SHP77 (cell line): ENCODE measurements at places on chromosomes 5 and 9.

GRCh38 chr9:37417857-37418618 lies 4.5 kb upstream of the GRHPR start:
- DNase-seq: no peak

DNA sequence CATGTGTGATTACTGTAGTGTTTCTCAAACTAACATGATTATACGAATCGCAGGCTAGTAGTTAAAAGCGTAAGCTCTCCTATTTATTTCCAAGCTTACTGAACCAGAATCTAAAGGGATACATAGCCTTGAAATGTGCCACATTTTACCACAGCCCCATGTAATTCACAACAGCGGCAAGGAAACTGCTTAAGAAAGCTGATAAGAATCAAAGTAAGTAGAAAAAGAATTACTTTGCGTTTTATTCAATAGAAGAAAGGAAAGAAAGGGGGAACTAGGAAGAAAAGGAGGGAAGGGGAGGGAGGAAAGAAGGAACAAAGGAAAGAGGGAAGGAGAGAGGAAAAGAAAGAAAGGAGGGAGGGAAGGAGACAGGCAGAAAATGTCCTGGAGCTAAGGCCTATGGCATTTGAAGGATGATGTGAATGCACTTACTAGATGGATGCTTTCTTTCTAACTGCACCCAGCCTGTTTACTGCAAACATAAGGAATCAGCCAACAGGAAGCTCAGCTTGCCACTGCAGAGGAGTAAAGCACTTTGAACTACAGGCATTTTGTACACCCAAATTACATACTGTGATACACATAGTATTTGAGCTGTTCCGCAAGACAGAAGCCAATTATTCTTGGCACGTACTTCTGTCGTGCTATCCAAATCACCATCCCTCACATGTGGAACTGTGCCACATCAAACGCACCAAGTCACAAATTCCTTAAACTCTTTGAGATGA lies 521.7 kb downstream of the RAB3C start:
- DNase-seq: no peak

GRCh38 chr5:109826426-109826825 lies 136.7 kb downstream of the MAN2A1 start:
- no peak for DNase-seq

GRCh38 chr5:82164977-82165713 lies 113.0 kb downstream of the RPS23 start:
- DNase-seq: no peak

GRCh38 chr9:34332076-34332964 lies 3.0 kb downstream of the NUDT2 start:
- peak; percentile 4 for DNase-seq
